HT1080 (cell line): ENCODE measurements at places on chromosomes 5 and 9.

GRCh38 chr5:80357671-80358070, 37.9 kb downstream of the SPZ1 start:
- no peak for DNase-seq

GRCh38 chr5:133373121-133373870, 239.0 kb downstream of the FSTL4 start:
- peak; percentile 17 for DNase-seq

GRCh38 chr5:28408651-28409050, 1370.3 kb upstream of the CDH9 start:
- no peak for DNase-seq

DNA sequence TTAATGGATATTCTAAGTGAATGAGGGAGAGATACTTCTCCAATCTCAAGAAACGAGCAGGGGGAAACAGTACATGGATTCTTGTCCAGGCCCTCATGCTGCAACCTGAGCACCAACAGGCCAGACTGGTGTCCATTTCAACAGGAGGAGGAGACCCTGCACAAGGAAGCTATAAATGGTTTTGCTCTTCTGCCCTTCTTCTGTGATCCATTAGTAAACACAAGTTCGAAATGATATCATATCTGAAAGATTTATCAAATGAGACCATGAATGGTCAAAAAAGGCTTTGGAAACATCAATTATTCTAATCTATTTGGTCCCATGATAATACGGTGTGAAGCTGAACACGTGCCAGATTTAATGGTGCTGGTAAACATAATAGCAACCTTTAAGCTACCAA, 109.8 kb downstream of the NR6A1 start:
- DNase-seq = peak; percentile 20

GRCh38 chr9:69949396-69949795, 94.3 kb upstream of the MAMDC2 start:
- no peak for DNase-seq

GRCh38 chr5:73418244-73418691, 30.3 kb downstream of the FOXD1 start:
- no peak for DNase-seq

DNA sequence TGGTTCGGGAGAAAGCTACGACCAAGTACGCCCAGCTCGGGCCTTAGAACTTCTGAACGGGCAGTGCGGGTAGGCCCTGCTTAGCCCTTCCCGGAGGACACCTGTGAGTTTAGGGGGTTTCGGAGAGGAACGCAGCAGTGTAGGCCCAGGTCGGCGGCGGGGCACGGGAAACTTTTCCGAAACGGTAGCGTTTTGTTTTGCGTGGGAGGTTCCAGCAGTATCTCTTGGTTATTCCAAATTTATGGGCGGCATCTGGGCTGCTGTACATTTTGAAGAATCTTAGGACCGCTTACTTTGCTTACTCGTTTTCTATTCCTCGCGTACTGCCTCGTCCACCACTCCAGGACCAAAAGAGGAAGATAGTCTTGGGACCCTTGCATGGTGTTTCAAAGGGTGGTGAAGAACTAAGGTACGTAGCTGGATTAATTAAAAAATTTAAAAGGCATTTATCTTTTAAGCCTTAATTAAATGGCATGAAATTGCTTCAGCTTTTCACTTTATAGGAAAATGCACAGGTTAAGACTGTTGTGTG, 492 bp downstream of the TENT2 start:
- DNase-seq = peak; percentile 4

- DNase-seq = no peak
Measured at GRCh38 chr5:31990081-31990650, 184.0 kb downstream of the GOLPH3 start.

- DNase-seq = no peak
Measured at GRCh38 chr5:68565427-68565826, 349.9 kb downstream of the PIK3R1 start.

- peak; percentile 93 for DNase-seq
Measured at GRCh38 chr5:157516006-157516405, 56.0 kb downstream of the NIPAL4 start.

DNA sequence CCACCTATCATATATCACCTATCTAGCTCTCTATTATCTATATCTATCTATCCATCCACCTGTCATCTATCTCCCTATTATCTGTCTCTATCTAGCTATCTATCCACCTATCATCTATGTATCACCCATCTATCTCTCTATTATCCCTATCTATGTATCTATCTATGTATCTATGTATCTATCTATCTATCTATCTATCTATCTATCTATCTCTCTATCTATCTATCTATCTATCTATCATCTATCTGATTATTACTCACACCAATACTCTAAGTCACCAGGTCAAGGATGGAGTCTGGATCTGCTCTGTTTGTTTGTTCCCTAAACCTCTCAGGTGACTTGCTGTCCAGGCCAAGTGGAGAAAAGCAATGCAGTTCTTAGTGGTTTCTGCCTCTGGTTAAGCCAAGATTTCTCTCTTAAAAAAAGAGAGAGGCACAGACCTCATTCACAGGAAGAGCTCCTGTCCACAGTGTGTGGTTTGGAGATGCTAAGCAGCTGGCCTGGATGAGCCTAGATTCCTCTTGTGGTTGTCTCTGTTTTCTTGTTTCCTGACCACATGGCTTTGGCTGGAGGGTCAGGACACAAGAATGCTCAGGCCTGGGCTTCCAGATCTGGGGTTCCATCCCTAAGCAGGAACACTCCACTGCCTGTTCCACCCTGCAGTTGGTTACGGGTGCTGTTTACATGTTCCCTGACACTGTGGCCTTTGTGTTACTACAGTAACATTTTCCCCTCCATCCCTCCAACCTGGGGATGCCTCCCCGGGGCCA, 133.4 kb downstream of the PHF2 start:
- no peak for DNase-seq

- DNase-seq = peak; percentile 54
Measured at GRCh38 chr9:19946441-19947109, 157.7 kb upstream of the SLC24A2 start.

DNA sequence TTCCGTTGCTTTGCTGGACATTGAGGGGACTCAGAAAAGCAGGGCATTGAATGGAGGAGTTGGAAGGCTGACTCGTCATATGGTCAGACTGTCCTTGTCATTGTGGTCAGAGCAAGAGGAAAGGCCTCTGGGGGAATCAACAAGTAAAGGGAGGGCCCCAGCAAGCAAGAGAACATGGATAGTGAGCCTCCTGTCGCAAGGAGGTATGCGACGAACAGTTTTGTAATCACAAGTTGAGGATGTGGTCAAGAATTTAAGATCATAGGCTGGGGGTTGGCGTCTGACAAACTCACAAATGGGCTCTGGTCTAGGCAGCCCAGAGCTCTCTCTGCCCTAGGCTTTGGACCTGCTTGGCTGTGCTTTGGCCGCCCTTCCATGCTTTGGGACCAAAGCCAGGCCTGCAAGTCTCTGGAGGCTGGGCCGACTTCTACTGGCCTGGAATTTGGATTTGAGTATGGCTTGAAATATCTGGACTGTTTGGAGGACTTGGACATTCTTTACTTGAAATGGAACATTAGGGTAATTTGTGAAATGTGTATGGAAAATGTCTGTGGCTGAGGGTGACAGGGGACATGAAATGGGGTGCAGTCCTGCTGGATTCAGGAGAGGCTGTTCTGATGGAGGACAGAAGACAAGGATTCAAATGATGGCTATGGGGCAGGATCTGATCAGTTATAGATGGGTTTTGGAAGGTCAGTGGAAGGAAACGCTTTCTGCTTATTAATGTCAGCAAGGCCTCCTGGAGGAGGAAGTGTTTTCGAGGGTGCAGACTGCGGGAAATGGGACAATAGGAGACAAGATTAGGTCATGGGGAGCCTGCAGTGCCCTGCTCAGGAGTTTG, 19.2 kb upstream of the NDST1 start:
- DNase-seq = peak; percentile 80

- DNase-seq = no peak
Measured at GRCh38 chr9:97880336-97880735, 27.3 kb downstream of the FOXE1 start.

DNA sequence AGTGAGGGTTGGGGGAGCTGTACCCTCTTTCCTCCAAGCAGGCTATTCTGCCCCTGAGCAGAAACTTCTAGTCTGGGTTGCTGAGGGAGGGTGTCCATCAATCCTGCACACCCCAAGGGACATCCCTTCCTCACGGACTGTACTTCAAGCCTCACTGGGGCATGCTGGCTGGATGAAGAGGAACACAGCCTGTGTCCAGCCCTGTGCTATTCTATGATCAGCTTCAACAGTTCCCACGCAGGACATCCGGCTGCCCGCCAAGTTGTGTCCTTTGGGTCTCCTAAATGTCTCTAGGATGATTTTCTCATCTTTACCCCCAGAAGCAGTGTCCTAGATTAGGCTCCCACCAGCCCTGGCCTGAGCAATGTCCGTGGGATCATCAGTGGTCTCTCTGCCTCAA, 68.1 kb downstream of the CRB2 start:
- no peak for DNase-seq

DNA sequence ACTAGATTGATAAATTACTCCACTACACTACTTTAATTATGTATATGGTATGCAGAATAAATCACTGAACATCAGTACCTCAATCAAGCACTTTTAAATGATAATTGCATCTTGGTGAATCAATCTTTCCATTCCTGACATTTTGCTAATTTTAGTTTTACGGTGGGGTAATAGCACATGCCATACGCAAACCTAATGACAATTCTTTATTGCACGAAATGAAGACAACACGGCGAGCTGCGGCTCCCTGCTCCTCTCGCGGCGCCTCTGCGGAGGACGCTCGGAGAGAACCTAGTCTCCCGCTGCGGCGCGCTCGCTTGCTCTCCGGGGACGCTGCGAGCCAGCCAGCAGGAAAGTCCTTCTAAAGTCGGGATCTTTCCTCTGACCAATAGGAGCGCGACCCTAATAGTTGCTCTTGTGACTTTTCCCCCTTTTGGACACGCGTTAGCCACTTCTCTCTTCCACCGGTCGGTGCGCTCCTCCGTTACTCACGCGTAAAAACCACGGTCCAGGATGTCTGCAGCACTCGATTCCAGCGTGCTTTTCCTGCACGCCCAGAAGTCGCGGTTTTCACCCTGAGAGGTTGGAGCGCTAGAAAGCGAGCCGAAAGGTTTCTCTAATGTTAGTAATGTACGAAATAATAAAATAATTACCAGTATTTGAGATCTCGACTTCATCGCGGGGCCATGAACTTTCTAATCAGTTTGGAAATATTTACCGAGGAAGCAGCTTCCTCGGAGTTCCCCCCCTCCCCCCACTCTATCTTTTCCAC, 1.0 kb upstream of the MEF2C start:
- DNase-seq = peak; percentile 67

GRCh38 chr5:121805911-121806310, 45.8 kb upstream of the FTMT start:
- DNase-seq = no peak

DNA sequence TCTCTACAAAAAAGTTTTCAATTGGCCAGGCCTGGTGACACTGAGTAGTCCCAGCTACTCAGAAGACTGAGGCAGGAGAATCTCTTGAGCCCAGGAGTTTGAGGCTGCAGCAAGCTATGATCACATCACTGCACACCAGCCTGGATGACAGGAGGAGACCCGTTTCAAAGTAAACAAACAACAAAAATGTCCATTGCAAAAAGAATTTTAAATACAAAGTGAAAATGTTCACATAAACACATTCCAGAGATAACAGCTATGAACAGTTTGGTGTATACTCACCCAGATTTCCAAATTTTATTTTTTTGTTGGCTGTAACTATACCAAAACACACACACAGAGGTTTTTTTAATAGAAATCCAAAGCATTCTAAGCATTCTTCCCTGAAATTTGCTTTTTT, 39.8 kb downstream of the ADRA1B start:
- no peak for DNase-seq

DNA sequence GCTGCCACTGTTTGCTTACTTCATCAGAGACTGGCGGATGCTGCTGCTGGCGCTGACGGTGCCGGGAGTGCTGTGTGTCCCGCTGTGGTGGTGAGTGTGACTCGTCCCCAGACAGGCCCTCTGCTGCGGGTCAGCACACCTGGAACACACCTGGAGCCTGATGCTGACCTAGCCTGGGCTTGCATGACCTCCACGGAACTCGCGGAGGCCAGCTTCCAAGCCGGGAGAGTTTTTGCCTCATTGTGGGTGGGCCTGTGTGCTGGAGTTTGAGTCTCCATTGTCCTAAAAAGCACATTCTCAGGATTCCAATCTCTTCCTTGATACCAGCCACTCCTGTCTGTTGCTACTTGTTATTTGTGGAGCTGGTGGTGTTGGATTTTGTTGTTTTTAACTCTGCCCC, 28.1 kb downstream of the SLC22A4 start:
- no peak for DNase-seq

- DNase-seq = peak; percentile 78
Measured at GRCh38 chr9:122383992-122384461, 13.2 kb downstream of the PTGS1 start.

DNA sequence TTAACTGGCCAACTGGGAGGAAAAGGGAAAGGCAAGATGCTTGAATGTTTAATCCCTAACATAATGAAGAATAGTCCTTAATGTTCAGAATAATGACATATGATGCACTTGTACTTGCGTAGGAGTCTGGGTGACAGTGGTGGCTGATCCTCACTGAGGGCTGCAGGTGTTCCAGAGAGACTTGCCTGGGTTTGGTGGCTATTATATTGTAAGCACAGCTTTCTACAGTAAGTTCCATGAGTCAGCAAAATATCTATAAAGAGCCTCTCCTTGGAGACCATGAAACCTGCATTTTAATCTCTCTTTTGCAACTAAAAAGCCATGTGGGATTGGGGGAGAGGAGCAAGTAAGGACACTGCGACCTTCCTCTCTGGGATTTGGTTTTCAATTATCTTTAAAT, 1.9 kb upstream of the NPR2 start:
- DNase-seq = no peak

- peak; percentile 82 for DNase-seq
Measured at GRCh38 chr9:108478431-108479332, 377.1 kb downstream of the ACTL7B start.

GRCh38 chr9:109251080-109251775, 69.6 kb downstream of the EPB41L4B start:
- DNase-seq = peak; percentile 86

GRCh38 chr9:86795823-86796553, 151.3 kb downstream of the GAS1 start:
- no peak for DNase-seq

DNA sequence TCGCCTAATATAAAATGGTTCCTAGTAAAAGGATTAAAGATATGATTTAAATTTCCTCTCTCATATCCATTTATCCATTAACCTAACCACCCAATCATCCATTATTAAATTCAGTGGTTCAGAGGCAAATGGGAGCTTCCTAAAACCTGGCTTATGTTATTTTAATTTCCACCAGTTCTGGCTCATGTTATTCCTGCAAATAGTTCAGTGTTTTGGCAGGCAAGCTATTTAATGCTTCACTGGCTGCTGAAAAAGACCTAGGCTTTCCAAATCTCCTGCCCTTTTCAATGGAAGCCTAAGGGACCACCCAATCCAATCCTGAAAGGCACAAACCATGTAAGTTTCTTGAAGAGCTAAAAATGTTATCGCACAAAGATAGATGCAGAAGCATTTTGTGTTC, 52.3 kb downstream of the POC5 start:
- no peak for DNase-seq

DNA sequence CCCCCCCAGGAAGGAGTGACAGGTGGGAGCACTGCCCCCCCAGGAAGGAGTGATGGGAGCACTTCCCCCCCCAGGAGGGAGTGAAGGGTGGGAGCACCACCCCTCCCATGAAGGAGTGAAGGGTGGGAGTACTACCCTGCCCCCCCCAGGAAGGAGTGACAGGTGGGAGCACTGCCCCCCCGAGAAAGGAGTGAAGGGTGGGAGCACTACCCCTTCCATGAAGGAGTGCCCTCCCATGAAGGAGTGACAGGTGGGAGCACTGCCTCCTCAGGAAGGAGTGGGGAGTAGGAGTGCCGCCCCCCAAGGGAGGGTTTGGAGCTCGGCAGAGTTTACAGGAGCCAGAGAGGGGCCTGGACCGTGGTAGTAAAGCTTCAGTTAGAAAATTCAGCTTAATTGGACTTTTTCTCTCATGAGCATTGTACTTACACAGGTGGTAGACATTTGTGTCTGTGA, 100.7 kb downstream of the CACNA1B start:
- no peak for DNase-seq
